Activated T-cell treated with anti-CD3 and anti-CD28 coated beads for 48 hours (primary cell): ENCODE measurements at places on chromosomes 11 and 22.

DNA sequence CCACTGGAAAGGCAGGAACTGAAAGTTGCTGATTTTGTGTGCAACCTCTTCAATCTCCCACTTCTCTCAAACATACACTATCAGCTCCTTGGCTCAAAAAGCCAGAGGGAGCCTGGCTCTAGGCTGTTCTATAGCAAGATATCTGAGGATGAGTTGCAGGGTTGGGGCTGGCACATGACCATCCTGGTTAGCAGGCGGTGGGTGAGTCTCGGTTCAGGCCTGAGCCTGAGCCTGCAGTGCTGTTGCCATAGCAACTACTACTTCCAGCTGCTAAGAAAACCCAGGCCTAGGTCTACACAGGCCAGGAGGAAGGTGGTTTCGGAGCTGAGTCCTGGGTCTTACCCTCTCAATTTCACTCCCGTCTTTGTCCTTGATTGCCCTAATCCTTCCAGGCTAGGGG lies 39.0 kb downstream of the CWC15 start:
- DNase-seq = no peak

DNA sequence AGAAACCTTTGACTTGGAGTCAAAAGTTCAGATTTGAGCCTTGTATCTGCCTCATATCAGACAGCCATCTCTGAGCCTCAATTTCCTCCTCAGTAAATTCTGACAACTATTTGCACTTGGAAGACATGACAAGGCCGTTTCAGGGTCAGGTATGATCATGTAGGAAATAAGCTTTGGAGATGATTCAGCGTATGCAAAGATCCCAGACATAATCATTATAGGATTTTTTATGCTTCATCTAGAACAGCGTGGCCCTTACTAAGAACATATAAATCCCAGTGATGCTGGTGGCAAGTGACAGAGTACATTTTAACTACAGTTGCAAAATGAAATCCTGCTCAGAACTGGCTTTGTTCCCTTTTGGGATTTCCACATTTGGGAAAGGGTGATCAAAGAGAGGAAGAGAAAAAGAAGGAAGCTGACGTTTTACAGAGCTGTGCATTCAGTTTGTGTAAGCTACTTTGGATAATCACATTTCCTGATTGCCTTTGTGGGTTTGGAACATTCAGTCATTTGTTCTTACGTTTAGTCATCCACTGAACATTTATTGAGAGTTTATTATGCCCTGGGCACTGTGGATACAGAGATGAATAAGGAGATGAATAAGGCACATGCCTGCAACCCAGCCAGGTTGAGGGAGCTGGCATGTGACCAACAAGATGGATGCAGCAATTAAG lies 81.9 kb upstream of the HEPHL1 start:
- DNase-seq = no peak

DNA sequence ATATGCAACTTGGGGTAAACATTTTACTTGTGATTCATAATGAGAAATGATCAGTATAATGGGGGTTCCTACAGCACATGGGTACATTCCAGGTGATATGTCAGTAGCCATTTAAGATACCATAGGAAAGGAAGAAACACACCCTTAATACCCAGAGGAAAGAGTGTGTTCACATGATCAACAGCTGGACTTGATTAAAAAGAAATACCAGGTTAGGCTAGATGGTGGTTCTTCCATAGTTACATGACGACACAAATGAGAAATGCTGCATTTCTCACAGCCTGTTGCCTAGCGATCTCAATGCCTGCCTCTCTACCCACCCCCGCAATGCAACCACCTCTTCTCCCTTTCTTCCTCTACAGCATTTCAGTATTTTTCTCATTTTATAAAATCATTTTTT lies 96.8 kb downstream of the TTC28 start:
- DNase-seq = no peak

DNA sequence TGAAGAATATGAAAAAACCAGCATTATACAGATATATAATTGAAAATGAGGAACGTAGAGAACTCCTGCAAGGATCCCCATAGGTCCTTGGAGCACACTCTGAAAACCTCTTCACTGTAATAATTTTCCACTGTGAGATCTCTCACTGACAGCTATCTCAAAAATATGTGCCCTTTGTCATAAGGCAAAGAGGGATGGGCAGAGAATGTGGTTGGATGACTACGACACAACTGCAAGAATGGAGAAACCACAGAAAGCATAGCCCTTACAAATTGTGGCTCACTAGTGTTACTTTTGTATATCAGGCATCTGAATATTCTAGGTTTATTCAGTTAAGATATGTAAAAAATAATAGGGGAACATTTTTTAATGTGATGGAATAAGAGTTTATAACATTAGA lies 7.9 kb upstream of the CTSC start:
- no peak for DNase-seq

GRCh38 chr11:65382804-65383368 lies 440 bp upstream of the SLC25A45 start:
- no peak for DNase-seq

- DNase-seq = no peak
Observed at GRCh38 chr11:71929491-71929890, 645 bp downstream of the RNF121 start.

DNA sequence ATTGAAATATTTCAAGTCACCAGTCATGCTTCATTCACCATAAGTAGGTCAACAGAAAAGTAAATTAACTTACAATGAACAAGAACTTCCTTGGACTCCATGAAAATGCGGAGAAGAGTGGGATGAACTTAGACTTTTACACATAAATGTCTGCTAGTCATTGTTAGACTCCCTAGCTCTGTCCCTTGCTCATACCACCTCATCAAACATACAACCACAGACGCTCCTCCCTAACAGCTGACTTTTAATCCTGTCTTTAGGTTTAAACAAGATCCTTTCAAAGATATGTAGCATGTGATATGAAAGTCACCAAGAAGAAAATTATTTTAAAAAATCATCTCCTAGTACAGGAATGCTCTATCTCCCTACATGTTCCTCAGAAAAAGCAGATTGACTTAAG lies 248.1 kb downstream of the DLG2 start:
- DNase-seq = no peak

DNA sequence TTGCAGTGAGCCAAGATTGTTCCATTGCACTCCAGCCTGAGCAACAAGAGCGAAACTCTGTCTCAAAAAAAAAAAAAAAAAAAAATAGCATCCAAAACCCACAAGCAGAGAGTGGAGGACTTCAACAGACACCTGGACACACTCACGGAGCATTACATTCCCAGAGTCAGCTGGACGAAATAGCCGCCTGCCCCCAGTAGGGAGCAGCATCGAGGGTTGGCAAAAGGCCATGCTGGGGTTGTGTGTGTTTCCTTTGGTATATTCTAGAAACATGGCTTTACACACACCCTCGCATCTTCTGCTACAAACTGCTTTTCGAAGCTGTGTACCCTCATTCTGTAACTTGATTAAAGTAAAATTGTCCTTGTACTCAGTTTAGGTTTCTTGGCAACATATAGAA lies 5.3 kb downstream of the ADA2 start:
- DNase-seq = peak; percentile 35

DNA sequence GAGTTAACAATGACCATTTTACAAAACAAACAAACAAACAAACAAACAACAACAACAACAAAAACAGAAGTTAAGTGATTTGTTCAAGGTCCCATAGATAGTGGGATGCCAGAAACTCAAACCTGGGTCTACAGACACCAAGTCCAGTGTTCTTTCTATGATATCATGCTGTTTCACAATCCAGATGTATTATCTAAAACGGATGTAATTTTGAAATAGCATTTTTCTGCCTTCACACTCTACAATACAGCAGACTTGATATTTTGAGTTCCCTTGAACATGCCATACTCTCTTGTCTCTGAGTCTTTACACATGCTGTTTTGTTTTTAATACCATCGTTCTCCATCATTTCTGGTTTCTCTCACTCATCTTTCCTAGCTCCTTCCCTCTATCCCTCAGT lies 104.5 kb downstream of the RELT start:
- DNase-seq = no peak

- DNase-seq = peak; percentile 90
Observed at GRCh38 chr22:36856121-36856791, 4.5 kb upstream of the NCF4 start.

DNA sequence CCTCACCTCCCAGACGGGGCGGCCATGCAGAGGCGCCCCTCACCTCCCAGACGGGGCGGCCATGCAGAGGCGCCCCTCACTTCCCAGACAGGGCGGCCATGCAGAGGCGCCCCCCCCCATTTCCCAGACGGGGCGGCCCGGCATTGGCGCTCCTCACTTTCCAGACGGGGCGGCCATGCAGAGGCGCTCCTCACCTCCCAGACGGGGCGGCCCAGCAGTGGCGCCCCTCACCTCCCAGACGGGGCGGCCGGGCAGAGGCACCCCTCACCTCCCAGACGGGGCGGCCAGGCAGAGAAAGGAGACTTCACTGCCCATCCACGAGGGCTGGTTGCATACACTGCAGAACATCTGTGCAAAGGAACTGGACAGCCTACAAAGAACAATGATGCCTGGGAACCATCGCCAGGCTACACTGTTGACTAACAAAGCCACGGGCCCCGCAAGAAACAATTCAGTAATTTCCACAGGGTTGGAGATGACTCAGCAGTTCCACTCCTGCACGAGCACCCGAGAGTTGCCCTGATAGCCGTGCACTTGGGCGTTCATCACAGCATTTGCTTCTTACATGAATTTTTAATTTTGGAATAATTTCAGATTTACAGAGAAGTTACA lies 58.7 kb downstream of the CTTN start:
- DNase-seq = no peak

DNA sequence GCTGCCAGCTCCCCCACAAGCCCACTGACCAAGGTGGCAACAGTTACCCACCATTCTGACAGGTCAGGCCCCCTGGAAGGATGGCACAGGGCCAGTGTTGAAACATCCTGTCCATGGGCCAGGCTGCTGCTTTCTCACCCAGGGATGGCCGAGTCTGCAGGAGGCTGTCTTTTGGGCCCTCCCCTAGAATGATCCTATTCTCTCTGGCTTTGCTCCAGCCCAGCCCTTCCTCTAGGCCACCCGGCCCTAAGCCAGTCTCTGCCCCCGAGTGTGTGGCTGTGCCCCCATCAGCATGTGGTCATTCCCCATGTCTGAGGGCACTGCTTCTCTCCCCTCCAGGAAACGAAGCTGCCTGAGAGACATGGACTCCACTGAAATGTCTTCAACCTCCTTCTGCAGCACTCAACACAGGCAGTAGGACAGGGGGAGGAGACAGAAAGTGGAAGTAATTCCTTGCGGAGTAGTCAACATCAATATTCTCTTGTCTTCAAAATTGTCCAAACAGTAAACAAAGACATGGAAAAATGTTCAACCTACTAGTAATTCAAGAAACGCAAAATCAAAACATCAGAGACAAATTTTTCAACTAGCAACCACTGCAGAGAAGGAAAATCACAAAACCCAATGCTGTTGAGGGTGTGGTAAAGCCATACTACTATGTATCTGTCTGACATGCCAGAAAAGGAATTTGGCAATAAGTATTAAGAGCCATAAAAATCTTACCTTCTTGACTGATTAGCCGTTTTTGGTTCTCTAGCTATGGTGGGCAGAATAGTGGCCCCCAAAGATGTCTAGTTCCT lies 5.1 kb upstream of the SCARF2 start:
- DNase-seq = no peak

DNA sequence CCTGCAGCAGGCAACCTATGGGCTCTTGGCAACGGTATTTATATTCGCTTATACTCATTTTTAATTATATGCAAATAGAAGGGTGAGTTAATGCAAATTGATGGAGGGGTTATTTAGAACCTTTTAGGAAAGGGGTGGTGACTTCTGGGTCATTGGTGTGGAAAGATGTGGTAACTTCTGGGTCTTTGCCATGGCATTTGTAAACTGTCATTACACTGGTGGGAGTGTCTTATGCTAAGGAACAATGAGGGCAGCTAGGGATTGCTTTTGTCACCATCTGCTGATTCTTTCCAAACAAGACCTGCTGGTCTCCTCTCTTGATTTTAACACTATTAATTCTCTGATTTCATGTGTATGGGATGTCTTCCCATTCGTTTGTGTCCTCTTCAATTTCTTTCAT lies 11.7 kb upstream of the KAT5 start:
- DNase-seq = no peak
